ENCODE measurements at places on chromosomes 13 and 19.

GRCh38 chr19:48780631-48781391 lies 25.5 kb downstream of the FGF21 start:
- peak; percentile 44 for DNase-seq

DNA sequence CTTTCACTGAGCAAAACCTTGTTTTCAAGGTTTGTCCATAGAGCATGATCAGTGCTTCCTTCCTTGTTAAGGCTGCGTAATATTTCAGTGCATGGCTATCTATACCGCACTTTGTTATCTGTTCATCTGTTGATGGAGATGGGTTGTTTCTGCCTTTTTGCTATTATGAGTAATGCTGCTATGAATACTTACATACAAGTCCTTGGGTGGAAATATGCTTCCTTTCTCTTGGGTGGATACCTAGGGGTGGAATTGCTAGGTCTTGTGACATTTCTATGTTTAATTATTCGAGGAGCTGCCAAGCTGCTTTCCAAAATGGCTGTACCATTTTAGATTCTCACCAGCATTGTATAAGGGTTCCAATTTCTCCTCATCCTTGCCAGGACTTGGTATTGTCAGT lies 70.9 kb downstream of the SPATA13 start:
- DNase-seq: no peak

DNA sequence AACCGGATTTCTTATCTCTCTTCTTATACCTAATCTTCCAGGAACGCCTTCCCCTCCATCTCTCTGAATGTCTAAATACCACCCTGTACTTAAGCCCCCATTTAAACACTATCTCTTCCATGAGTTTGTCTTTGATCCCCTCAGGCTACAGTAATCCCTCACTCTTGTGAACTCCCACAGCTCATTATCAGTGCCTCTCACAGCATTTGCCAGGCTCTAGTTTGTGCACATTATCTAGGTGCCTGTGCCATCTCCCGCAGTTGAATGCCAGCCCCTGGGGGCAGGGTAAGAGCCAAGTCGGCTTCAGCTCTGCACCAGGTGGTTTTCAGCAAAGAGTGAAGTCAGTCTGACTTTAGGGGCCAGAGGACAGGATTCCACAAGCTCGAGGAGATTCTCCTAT lies 71.4 kb downstream of the FREM2 start:
- DNase-seq: no peak

DNA sequence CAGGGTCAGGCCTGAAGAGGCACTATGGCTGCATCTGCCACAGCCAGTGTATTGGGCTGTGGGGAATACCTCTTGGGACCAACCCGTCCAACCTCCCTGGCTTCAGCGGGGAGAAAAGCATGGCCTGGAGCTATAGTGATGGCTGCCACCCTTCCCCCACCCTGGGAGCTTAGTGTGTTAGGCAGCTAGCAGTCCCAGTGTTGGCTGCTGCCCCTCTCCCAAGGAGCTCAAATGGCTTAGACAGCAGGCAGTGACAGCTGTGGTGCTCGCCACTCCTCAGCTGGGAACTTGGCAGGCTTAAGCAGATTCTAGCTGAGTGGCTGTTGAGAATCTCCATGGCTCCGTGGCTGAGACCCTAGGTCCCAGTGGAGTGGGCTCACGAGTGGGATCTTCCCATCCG lies 19.7 kb downstream of the ACOD1 start:
- no peak for DNase-seq

- no peak for DNase-seq
Measured at GRCh38 chr13:98563071-98563470, 13.8 kb downstream of the STK24 start.

DNA sequence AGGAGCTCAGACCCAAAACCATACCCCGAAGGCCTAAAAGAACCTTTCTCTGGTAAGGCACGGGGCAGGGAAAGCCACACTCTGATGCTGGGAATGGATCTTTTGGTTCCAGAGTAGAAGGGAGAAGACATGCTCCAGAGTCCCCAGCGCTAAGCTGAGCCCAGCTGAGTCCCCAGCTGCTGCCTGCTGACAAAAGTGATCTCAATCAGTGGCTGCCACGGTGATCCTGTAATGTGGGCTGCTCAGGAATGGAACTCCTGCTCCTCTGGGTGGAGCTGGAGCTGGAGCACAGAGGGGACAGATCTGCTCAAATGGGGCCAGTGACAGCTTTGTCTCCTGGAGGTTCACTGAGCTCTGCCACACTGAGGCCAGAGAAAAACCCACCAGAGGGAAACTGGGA lies 70.5 kb downstream of the MLLT1 start:
- no peak for DNase-seq

Measured in RPMI8226 (cell line).